ENCODE measurements at places on chromosomes 2 and 18.

DNA sequence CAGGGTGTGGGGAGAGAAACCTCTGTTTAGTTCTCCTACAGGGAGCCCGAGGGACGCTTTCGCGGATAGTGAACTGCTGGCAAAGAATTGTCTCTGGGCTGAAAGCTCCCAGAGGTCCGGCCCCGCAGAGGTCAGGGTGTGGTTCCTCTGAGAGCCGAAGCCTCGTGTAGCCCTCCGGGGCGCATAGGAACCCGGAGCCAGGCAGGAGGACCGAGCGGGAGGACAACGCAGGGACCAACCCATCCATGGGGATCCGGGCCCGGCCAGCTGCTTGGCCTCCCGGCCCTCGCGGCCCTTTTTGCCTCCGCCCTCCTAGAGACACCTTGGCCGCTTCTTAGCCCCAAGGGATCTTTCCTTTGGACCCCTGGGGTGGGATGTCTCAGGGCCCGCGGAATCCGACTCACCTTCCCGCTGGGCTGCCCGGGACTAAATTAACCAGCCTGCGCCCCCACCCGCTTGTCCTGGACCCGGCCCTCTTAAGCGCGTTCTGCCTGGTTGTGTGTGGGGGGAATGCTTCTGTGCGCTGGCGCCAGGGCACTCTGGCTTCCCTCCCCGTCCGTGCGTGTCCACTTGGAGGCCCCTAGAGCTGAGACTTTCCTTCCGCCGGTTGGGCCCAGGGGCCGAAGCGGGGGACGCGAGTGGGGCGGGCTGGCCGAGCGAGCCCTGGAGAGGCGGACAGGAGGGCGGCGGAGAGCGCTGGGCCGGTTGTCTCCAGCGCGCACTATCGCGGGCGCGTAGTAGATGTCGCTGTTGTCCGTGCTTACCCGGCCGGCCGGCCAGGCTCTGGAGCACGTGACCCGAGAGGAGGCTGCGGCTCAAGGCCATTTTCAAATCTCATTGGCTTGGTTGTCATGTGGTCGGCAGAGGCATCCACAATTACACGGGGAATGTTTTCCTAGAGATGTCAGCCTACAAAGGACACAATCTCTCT is at the start of gene HOXD10:
TSS of gene HOXD10 (plus strand) at position 896 of the 931 bp plus-strand sequence. CDS start 56 bp downstream, outside the sequence.
- no peak for DNase-seq

DNA sequence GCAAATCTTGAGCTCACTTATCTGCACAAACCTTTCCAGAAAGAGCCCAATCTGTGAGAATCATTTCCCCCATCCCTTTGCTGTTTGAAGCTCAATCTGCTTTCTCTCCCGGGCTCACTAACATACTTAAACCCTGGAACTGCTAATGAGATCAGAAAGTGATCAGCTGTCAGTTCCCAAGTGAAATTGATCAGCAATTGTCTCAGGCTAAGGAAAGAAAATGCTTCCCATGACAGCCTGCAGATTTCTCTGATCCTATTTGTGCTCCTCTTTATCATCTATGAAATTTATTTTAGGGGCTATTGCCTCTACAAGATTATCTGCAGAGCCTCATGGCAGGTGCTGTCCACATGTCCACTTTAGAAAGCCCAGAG is 239.0 kb upstream of the CXCR4 start:
- DNase-seq, result no peak

DNA sequence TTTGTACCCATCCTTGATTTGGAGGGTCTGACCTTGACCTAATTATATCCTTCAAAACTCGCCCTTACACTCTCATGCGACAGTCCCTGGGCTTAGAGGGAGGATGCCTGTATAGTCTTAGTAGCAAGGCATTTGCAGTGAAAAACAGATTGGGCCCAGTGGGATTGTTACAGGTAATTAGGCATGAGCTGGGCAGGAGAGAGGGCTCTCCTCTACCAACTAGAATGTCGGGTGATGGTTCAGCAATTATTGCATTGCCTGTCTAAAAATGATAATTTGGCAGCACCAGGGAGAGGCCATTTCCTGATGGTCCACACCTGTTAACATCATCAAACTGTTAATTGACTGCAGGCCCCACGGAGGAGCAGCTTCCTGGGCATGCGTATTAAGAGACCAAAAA is 32.4 kb downstream of the COMMD1 start:
- DNase-seq, result no peak

DNA sequence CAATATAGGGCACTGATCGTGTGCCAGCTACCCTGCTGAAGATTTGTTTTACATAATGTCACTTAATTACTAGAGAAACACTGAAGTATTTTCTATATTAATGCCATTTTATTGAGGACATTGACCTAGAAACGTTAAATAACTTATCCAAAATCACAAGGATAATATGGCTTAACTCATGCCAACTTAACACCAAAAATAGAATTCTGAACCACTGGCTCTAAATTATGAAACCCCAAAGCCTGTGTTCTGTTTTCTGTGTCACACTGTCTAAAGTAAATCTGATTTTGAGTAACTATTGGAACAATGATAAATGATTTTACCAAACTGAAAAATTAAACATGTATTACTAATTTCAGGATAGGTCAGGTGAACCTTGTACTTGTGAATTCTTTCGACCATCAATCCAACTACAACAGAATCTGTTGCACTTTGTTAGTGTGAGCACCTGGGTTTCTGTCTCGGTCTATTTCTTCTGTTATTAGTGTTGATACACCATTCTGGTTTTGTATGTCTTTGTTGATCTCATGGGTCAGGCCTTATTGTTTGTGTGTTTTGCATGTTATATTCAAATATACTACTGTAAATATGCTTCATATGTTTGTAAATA is 48.2 kb upstream of the CCDC141 start:
- DNase-seq, result no peak

DNA sequence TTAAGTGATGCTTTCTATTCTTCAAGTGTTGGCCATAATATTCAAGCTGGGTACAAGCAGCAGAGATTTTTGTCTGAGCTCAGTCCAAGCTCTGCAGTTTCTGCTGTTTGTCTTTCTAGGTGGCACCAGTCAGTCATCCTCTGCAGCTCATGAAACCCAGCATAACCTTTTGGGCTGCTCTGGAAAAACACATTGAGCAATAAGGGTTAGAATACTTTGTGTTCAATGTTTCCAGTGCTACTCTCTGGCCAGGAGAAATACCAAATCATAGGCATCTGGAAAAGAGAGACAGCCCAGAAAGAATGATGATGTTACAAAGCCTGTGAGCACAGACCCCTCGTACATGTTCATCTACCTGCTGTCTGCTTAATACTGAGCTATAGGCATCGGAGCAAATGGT is 19.5 kb upstream of the WIPF1 start:
- no peak for DNase-seq

- no peak for DNase-seq
These were observed 16.7 kb upstream of the GLS start for GRCh38 chr2:190863946-190864345.

DNA sequence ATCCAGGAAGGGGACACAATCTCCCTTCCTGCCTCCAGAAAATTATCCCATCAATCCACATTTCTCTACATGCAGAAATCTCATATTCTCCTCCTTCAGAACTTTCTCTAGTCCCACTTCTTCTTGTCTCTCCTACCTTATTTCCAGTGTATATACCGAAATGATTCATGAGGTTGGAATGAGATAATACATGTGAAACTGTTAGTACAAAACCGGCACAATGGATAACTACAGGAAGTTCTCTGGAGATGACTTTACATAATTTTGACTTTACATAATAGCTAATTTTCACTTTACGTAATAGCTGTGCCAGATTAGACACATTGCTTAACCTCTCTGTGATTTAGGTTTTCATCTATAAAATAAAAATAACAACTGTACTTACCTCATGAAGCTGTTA is 801.3 kb downstream of the ERBB4 start:
- DNase-seq, result no peak

GRCh38 chr2:225867071-225867470 is 467.6 kb downstream of the NYAP2 start:
- no peak for DNase-seq

GRCh38 chr2:102657770-102658169 is 38.4 kb downstream of the SLC9A2 start:
- DNase-seq, result no peak

- DNase-seq, result no peak
These were observed 28.6 kb downstream of the CRACDL start for GRCh38 chr2:98907385-98907784.

GRCh38 chr2:223696719-223697118 is 94.6 kb upstream of the SCG2 start:
- no peak for DNase-seq

DNA sequence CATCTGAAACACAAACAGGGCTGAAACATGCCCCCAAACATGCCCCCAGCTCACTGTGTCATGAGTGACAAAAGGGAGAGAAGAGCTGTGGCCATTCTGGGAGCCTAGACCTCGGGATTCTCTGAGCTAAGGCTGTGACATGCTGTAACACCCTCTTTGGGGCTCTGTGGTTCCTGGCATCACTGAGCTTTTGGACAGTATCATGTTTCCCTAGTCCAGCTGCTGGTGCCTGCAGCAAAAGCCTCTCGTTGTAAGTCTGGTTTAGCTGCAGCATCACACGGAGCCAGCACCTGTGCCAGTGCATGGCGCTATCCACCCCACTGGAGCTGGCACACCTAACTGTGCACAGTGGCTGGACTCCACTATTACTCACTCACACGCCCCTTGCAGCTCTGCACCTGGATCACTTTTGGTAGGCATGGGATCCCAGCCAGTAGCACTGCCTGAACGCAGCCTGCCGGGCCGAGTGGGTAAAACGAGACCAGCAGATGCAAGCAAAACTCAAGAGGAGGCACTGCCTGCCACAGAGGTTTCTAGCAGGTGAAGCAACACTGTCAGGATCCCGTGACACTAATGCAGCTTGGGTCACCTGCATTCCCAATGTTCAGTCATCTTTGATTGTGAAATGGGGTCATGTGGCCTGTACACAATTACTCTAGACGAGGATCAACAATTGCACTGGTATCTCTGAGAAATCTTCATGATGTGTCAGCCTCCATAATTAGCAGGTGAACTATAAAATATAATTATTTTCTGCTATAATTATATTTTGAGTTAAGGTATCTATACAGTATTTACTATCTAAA is 547.2 kb downstream of the ZNF804A start:
- no peak for DNase-seq

All from T-cell (primary cell).